ENCODE measurements at places on chromosomes 1 and 21. TPM values are rescaled to one million over a fixed set of nuclear protein-coding genes. Genes with fewer than 3 reads are reported as not detected.

Gene PRRX1
- 5.6 TPM for total RNA-seq

Gene BMP8B
- total RNA-seq, result 0.09 TPM

Gene AMY1C
- not detected for total RNA-seq

Gene GPATCH4
- 84.2 TPM for total RNA-seq

Gene IKBKE
- total RNA-seq, result 2.3 TPM

Gene AMY2A
- not detected for total RNA-seq

Gene HLX
- total RNA-seq, result not detected

Gene RNF186
- not detected for total RNA-seq

Gene SLC5A3
- 18.4 TPM for total RNA-seq

Gene SLFNL1
- 0.39 TPM for total RNA-seq

Gene SPRR5
- not detected for total RNA-seq

All from A673 (cell line).